ENCODE measurements at places on chromosomes 4 and X.

GRCh38 chrX:103774070-103774642 is 2.5 kb upstream of the PLP1 start:
- no peak for DNase-seq

DNA sequence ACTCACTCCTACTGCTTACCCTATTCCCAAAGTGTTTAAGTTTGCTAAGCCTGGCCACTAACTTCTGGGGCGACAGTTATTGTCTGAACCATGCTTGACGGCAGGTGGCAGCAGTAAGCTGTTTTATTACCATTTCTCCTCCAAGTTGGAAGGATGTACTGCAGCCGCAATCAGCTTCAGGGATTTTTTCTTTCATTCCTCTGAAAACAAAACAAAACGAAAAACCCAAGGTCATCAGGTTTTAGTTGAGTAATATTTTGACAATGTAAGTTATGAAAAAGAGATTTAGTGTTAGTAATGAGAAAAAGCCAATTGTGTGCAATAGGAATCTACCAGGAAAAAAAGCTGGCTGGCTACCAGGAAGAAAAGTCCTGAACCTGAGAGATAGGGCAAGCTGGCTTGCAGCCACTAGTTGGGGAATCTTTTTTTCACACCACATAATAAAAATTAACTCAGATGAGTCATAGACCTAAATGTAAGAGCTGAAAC is 13.2 kb upstream of the RAB9B start:
- DNase-seq, result no peak

DNA sequence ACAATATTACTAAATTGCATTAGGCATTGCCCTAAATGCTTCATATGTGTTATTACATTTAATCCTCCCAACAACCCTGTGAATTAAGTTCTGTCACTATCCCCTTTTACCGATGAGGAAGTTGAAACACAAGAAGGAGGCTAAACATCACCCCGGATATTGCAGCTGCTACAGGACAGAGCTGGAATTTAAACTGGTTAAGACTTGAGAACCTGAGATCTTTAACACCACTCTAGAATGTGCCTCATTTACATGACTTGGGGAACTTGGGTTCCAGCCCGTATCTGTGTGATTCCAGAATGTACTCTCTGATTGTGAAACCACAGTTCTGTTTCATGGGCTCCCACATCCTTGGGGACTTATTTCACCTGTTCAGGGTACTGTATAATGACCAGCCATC is 165.1 kb upstream of the PPARGC1A start:
- DNase-seq, result no peak

- no peak for DNase-seq
These were observed 55.3 kb downstream of the EGF start for GRCh38 chr4:109967798-109968520.

DNA sequence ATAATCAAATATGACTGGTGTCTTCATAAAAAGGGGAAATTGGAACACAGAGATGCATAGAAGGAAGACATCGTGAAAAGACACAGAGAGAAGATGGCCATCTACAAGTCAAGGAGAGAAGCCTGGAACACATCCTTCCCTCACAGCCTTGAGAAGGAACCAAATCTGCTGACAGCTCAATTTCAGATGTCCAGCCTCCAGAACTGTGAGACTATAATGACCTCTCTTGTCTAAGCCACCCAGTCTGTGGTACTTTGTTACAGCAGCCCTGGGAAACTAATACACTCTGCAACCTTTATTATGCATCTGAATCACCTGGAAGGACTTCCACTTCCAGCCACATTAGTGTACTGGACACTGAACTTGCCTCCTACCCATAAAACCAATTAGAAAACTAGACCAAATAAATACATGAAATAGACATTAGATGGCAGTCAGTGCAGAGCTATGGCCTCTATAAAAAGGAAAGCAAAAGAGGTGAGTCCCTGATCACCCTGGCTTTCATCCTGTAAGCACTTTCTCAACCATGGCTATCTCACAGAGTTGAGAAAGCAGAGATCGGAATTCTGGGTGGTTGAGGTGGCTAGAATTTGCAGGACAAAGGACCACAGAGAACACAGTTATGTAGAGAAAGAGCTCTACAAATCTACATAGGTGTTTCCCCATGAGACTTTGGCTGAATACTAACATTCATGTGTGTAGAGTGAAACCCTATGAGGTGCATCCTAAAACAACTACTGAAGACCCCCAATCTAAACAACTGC is 25.7 kb downstream of the GAB3 start:
- no peak for DNase-seq

- DNase-seq, result no peak
These were observed 22.3 kb upstream of the MAOA start for GRCh38 chrX:43633757-43634156.

DNA sequence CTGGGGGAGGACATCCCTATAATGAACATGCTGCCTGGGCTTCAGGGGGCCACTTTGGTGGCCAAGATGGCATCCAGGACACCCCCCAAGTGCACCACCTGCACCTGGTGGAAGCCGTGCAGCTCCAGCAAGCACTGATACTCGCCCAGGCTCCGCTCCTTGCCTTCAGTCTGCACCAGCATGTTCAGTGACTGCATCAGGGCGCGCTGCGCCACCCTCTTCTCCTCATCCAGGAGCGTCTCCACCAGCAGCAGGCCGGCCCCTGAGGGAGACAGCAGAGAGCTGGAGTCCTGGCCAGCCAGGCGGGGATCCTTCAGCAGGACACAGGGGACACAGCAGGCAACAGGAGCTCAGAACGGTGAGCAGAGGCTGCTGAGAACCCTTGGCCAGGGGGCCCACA is 11.3 kb upstream of the SLC25A6 start:
- DNase-seq, result no peak

- no peak for DNase-seq
These were observed 219.4 kb downstream of the SLC4A4 start for GRCh38 chr4:71558248-71558647.

Data from stimulated activated CD4-positive, alpha-beta T cell treated with anti-CD3 and anti-CD28 coated beads, Interleukin-15, amount 100 ng/mL, for 1 hour (primary cell).